ENCODE measurements at places on chromosomes 13 and 19.

DNA sequence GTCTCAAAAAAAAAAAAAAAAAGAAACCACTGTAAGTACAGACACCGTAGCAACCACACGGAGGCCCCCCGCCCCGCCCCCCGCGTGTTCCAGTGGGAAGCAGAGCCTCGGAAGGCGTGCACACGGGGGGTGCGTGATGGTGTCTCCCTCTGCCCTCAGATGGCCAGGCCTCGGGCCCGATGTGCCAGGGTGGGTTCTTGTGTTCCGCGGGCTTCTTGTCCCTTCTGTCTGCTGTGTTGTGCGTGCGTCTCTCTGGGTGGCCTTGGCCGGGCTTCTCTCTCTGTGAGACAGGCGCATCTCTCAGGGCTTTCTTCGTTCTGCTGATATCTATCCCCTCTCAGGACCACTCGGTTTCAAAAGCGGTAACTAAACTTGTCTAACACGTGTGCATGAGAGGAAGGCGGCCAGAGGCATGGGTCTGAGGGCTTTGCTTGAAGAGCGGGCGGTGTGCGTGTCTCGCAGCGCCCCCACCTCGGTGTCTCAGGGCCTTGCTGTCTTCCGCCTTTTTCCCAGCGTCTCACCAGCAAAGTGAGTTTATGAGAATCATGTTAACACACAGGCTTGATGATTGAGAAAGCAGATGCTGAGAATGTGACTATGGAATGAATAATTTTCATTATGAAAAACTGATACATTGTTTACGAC, 12.6 kb downstream of the ATP11A start:
- DNase-seq, result no peak

DNA sequence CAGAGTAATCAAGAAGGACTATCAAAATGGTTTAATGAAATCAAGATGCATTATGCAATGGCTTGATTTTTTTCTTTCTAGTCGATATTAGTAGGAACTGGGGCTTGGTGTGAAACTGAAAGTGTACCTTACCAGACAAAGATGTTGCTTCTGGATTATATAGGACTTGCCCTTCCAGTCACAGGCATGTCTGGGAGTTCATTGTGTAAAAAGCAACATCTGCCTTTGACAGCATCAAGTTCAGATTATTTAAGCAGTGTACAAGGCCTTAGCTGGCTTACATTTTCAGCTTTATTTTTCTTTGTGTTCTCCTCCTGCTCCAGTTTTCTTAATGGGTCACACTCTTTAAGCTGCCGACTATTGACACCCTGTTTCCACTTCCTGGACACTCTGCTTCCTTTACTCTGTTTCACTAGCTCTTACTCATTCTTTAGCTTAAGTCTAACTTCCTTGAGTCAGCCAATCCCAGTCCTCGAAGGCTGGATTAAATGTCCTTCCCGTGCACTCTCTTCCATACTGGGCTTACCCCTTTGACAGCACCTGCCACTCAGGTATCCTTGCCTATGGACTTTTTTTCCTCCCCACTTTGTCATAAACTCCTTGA, 29.4 kb upstream of the OLFM4 start:
- DNase-seq, result no peak

- no peak for DNase-seq
These were observed 2.8 kb downstream of the TMEM150B start for GRCh38 chr19:55322204-55322885.

GRCh38 chr13:96650301-96650886, 343.9 kb downstream of the OXGR1 start:
- no peak for DNase-seq

DNA sequence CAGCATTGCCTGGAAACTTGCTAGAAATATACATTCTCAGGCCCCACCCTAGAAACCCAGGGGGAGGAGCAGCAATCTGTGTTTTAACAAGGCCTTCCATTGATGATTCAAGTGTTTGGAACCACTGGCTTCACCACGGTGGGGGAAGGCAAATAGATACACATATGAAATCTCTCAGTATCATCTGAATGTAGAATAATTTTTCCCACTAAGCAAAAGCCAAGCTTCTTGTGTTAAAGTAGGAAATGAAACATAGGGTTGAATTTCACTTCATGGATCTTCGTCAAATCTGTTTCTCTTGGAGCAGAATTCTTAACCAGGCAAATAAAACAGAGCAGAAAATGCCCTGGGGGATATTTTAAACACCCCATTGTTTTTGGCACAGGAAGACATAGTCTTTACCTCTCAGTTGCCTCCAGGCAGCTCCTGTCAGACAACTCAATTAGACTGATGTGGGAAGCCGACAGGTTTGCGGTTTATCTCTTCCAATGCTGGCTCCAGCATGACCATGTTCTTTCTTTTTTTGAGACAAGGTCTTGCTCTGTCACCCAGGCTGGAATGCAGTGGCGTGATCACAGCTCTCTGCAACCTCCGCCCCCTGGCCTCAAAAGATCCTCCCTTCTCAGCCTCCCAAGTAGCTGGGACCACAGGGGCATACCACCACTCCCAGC, 213.0 kb downstream of the FOXO1 start:
- DNase-seq, result no peak

GRCh38 chr19:45279587-45280192, 28.6 kb downstream of the MARK4 start:
- DNase-seq, result no peak

GRCh38 chr13:23552171-23552570, 18.0 kb upstream of the TNFRSF19 start:
- DNase-seq, result no peak

DNA sequence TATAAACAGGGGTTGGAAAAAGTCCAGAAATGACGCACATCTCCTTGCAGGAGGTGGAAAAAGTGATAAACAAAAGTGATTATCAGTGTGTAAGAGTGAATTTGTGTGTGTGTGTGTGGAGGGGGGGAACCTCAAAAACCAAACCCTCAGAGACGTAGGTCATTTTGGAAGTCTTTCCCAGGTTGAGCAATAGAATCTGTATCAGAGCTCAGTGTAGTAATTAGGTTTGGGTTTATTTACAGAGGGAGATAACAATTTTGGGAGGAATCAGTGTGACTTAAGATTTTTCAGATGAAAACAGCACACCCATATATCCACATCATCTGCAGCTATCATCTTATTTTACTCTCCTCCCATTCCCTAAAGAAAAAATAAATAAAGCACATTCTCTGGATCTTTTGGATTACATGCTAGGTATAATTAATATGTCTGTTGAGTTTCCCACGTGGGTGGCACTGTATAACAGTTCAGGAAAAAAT, 406.4 kb downstream of the FGF9 start:
- no peak for DNase-seq

DNA sequence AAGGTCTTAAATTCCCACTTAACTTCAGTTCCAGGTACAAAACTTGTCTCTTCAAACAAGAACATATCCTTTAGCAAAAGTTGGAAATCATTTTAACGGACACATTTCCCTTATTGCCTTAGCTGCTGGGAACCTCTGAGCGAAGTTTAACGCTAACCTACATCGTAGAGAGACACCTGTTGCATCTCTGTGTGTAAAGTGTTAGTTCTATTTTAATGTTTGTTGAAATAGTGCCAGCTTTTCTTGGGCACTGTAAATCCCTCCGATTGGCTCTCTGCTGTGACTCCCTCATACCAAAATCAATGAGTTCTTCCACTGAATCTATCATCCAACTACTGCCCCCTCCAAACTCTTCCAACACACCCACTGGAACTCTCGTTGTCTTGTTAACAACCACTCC, 2.3 kb upstream of the HIF3A start:
- no peak for DNase-seq

DNA sequence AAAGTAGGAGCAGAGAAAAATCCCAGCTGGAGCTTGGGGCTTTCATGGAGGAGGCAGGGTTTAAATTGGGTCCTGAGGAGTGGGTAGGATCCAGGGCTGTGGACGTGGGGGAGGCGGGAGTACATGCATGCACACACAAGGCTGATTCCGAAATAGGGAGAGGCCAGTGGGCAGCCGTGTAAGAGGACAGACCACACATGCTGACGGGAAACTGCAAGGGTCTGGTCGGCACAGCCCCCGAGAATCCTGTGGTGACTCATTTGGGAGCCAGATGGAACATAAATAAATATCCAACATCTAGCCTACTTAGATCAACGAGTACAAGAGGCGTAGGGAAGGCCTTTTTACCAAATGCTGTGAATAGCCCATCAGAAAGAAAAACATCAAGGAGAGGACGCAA, 216.3 kb upstream of the ZNF507 start:
- no peak for DNase-seq

DNA sequence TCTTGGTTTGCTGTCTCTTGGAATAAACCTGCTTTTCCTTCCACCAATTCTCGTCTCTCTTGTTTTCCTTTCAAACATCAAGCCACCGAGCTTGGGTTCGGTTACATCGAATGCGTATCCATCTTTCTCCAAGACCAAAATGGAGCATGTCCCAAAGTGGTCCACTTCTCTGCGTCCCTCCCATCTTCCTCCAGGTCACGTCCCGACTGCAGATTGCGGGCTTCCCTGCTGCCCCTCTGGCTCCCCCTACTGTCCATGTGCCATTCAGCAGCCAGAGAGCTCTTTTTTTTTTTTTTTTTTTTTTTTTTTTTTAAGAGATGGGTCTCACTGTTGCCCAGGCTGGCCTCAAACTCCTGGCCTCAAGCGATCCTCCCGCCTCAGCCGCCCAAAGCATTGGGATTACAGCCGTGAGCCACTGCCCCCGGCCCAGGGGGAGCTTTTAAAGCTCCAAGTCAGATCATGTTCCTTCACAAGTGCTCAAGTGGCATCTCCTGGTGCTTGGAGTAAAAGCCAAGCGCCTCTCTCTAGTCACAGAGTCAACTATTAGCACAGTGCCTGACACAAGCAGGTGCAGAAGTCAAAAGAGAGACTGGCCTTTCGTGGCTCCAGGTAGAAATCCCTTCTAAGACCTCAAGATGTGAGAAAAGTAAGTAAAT, 10.0 kb downstream of the COL5A3 start:
- DNase-seq, result peak; percentile 86

GRCh38 chr19:55692681-55693081, 17.7 kb downstream of the EPN1 start:
- no peak for DNase-seq

GRCh38 chr13:109615721-109616420, 170.5 kb downstream of the IRS2 start:
- DNase-seq, result no peak

Data from neural progenitor cell (in vitro differentiated cells).